Germinal center (tissue), 1 donor: ENCODE measurements at places on chromosomes 6 and 20.

GRCh38 chr20:39705032-39705431 is 742.9 kb downstream of the DHX35 start:
- DNase-seq, result no peak

DNA sequence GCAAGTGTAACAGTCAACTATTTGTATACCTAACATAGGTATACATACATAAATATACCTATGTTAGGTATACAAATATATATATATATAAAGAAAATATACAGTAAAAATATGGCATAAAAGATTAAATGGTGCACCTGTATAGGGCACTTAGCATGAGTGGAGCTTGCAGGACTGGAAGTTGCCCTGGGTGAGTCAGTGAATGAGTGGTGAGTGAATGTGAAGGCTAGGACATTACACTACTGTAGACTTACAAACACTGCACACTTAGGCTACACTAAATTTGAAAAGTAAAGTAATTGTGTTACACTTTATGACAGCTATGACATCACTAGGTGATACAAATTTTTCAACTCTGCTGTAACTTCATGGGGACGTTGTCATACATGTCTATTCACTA is 65.6 kb downstream of the CDC5L start:
- no peak for DNase-seq

DNA sequence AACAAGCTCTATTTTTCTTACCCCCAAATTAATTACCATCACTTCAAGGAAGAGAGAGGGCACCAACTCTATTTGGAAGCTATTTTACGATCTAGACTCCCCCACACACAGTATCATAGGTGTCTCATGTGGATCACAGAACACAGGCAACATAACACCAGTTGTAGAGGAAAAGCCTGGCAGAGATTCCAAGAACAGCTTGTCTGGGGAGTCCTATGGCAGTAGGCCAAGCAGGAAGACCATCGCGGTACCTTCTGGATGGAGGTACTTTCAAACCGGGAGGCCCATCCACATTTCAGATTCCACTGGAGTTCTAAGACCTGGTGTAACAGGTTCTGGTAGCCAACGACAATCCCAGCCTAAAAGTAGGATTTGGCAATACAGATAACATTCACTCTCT is 37.6 kb upstream of the SPDEF start:
- no peak for DNase-seq

DNA sequence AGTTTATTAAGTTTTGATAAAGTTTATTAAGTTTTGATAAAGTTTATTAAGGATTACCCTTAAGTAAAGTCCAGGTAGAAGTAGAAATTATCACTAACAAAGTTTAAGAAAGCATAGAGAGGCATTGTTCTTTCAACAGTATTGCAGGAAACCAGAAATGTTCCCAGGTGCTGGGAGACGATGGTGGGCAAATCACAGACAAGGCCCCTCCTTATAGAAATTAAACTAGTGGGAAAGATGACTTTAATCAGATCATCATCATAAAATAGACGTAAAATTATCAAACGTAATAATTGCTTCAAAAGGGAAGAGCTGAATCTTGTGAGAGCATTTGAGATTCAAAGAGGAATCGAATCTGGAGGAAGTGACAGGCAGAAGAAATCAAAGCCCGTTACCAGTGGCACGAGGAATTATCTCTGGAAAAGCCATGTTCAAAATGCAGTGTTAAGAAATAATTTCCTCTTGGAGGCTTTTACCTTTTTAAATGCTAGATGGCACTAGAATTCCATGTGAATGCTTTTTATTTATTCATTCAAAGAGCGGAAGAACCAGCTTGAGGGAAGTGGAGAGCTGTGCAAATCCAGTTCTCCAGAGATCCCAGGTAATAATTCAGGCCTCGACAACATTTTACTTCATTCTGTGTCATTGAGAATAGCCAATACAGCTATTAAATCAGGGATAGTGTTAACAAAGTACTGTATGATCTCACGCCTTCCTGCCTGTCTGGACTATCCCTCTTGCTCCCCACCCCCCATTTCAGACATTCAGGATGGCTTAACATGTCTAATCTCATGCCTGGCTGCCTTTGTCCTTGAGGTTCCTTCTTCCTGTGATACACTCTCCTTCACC is 1.0 kb upstream of the APMAP start:
- DNase-seq, result no peak

- DNase-seq, result no peak
Measured at GRCh38 chr6:141808662-141809061, 324.1 kb upstream of the GJE1 start.

GRCh38 chr6:134267917-134268361 is 50.0 kb downstream of the SGK1 start:
- no peak for DNase-seq

DNA sequence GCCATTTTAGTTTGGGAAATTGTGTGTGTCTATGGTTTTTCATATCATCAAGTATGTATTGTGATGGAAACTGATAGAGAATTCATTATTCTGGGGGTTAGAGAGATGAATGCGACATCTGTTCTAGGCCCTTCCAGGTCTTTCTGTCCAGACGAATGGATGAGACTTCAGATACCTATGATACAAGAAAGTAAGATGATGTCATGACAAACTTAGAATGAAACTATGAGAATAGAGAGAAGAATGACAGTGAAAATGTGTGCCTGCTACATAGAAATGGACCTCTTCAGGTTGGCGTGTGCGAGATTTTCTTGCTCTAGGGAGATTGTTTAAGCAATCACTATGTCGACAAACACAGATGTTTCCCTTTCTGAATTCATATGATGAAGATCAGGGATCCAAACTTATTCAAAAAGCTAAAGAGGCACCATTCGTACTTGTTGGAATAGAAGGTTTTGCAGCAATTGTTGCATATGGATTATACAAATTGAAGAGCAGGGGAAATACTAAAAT is 76.1 kb downstream of the SCAND1 start:
- no peak for DNase-seq

- no peak for DNase-seq
Measured at GRCh38 chr6:7631466-7631865, 41.5 kb downstream of the SNRNP48 start.

DNA sequence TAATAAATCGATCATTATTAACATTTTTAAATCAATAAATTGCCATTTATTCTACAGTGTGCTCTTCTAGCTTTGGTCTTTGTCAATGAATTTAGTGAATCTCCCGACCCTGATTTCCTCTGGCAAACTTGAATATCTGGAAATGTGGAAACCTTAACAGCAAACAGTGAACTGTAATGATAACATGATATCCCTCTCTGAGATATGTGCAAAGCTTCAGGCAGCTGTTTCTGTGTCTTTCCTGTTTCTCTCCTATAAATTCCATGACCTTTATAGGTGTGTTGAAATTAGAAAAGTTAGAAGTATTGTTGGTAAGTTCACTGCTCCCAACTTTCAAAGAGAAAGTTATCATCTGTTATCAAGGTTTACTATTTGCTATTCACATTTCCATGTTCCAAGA is 218.8 kb upstream of the RNF217 start:
- DNase-seq, result no peak

DNA sequence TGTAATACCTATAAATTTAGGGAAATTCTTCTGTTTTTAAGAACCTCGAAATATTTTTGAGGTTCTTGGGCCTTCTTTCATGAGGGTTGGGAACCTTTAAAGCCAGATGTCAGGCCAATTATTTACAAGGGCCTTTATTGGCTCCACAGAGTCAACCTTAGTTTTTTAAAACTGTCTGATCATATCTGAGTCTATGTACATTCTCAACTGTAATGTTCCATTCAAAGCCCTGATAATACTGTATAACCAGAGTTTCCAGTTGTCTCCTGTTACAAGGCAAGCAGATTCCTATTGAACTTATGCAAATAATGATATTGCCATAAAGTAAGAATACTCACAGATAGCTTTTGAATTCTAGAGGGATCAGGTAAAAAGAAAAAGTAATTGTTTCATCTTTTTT is 545.5 kb downstream of the EPM2A start:
- no peak for DNase-seq
